ENCODE measurements at places on chromosomes 7 and 10.

DNA sequence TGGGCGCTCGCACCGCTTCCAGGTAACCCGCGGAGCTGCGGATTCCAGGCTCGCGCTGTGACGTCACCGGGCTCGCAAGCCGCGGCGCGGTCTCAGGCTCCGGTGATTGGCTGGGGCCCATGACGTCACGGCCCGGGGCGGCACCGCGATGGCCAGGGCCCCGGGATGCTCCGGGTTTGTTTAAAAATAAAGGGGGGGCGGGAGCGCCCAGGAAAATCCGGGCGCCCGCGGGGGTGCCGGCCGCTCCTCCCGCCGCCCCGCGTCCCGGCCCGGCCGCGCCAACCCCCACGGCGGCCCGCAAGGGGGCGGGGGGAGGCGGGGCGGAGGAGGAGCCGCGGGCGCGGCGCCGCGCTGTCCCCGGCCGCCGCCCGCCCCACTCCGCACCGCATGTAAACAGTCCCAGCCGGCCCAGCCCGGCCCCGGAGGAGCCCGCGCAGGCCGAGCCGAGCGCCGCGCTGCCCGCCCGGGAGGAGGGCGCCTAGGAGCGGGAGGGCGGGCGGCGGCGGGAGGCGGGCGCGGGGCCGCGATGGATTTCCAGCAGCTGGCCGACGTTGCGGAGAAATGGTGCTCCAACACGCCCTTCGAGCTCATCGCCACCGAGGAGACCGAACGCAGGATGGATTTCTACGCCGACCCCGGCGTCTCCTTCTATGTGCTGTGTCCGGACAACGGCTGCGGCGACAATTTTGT, at the start of gene MTURN:
Gene MTURN, plus strand, starts transcription at position 376 of the 690 bp plus-strand sequence. Its CDS starts 151 bp downstream, at position 527.
- DNase-seq = peak; percentile 86

GRCh38 chr10:24617771-24618396, 105.8 kb downstream of the ARHGAP21 start:
- peak; percentile 53 for DNase-seq

DNA sequence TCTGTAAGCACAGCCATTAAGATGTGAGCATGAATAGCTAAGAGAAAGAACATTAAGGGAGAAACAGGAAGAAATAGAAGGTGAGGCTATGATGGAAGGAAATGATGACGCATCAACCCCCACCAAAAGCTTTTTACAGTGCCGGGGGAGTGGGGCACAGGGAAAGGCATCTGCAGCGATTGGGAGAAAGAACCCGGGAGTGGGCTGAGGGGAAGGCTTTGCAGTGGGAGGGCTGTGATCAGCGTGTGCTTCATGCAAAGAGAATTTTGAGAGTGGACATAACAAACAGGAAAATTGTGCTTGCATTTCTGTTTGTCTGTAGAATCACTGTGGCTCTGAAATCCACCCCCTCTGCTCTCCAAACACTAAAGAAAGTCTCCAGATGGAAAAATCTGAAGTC, 250.8 kb downstream of the KCNMA1 start:
- DNase-seq = peak; percentile 50

DNA sequence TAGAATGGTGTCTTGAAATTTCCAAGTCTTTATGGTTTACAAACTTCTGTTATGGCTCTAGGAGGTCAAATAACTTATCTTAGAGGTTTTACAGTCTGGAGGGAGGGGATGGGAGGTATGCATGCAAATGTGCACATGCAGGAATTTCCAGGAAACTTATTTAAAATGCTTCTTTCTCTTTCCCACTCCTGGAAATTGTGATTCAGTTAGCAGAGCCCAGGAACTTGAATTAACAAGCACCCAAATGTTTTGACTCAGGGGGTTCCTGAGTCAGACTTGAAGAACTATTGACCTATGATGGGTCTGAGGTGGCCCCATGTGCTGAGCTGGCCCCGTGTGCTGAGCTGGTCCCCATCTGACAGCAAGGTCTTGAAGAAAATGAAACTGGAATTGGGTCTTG, 669.4 kb downstream of the INHBA start:
- peak; percentile 38 for DNase-seq

DNA sequence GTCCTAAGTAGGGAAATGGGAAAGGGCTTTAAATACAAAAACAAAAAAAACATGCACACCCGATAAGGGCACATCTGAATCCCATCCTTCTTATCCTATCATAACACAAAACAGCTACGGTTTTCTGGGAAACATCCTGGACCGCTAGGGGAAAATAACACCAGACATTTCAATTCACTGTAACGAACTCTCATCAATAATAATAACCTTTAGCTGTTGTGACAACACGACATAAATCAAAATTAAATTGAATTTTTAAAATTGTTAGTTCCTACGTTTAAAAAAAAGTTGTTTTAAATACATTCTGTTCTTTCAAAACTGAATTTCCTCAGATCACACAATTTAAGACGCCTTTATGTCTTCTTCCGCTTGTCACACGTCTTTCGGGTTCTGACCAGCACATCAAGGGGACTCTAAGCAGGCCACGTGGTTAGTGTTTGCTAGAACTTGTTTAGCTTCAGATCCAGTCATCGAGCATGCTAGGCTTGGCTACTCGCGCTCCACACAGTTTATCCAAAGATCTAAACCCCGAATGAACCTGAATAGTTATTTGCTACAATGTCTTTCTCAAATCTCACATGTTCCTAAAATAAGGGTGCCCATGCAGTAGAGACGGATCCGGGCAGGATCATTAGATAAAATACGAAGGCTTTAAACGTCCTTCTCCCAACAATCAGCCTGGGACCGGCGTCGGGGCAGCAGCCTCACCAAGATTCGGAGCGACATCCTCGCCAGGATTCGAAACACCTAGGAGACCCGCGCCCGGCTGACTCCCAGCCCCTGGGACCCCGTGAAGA, 839 bp downstream of the IKZF5 start:
- peak; percentile 46 for DNase-seq

GRCh38 chr10:11685787-11686218, 56.4 kb upstream of the ECHDC3 start:
- no peak for DNase-seq

DNA sequence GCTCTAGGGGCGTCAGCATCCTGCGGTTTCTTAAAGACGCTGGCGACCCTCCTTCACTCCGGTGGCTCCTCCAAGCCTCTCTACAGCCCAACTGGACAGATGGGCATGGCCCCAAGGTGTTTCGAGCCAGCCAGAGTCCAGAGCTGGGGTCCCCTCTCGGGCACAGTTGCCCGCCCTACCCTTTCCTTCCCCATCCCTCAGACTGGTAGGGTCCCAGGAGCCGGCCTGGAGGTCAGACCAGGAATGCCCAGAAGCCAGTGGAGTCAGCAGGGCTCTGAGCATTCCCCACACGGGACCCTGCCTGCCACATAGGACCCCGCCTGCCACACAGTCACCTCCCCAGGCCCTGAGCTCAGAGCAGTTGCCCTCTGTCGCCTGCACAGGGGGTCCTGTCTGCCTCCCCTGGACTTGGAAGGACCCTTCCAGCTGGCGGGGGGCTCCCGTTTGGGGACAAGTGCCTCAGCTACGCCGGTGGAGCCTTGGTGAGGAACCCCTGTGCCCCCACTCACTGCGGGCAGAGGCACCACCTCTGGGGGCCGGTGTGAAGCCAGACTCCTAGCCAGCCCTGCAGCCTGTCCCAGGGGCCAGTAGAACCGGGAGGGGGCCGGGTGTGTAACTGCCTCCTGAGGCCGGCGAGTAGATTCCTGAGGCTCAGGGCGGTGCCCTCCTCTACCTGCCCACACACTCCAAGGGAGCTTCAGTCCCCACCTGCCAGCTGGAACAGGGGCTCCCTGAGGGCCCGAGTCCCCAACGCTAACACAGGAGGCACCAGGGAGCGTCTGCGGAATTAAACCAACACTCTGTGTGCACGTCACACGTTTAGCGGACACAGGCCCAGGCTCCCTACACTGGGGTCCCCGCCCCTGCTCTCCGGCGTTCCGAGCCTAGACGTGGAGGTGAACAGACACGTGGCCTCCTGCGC, 19.4 kb upstream of the PDGFA start:
- no peak for DNase-seq

DNA sequence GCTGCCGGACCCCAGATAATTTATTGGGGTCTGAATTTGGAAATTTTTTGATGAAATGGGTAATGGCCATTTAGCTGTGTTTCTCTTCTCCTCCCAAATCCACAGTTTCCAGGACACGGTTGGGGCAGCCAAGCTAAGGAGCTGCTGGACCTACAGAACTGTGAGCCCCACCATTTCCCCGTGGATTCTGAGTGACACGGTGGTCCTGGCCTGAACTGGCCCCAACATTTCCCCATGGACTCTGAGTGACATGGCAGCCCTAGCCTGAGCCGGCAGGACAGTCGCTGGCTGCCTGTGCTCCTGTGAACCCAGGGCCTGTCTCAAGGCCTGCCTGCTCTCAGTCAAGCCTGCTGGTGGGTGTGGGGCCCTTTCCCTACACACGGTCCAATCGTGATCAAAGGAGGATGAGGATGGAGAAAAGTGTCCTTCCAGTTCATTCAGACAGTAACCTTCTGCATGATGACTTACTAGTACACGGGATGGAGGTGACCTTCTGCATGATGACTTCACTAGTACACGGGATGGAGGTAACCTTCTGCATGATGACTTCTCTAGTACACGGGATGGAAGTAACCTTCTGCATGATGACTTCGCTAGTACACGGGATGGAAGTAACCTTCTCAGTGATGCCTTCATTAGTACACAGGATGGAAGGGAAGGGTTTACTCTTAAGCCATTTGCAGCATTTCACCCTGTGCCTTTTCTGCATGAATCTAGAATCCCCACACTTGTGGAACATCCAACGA, 359.9 kb downstream of the GLRX3 start:
- no peak for DNase-seq

GRCh38 chr10:5512881-5513612, 11.7 kb upstream of the CALML3 start:
- no peak for DNase-seq

DNA sequence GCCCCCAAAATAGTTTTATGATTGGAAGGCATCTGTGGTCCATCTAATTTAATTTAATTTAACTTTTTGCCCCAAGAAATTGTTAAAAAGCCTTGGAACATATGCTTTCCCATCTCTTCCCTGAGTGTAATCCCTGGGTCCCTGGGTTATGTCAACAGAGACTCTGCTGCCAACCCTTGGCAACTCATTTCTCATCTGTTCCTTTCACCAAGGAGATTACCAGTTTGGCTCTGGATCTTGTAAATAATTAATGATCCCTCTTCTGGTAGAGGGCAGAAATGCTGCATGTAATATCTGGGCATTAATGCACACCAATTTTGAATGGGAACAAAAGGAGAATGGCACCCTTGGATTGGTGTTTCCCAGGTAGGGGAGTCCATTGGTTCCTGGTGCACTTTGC, 514.2 kb downstream of the CCSER2 start:
- no peak for DNase-seq

DNA sequence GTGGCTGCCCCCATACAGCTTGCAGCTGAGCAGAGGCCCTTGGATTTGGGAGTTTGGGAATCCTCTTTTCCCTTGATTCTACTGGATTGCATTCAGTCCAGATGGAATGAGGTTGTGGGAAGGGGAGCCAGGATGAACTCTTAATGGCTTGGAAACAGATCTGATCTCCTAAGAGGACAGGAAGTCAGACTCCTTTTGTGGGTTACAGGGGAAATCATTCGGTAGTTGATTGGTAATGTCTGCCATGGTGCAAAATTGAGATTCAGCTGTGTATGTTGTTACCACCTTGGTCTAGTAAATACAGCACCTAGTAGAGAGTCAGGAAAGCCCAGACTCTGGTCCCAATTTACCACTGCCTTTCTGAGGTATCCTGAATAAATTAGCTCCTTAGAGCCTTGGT, 144.2 kb upstream of the TNRC18 start:
- no peak for DNase-seq

All from LHCN-M2 (cell line).